ENCODE measurements at places on chromosomes 5 and 9. TPM values are rescaled to one million over a fixed set of nuclear protein-coding genes. Genes with fewer than 3 reads are reported as not detected.

DCAF10 gene
- total RNA-seq = 20.5 TPM

SPATA31E1 gene
- total RNA-seq = not detected

UNC5A gene
- 0.22 TPM for total RNA-seq

RLN1 gene
- total RNA-seq = 0.35 TPM

BTNL9 gene
- 37.8 TPM for total RNA-seq

TXNDC8 gene
- not detected for total RNA-seq

PCDHA8 gene
- not detected for total RNA-seq
